ENCODE measurements at places on chromosomes 7 and 10.

DNA sequence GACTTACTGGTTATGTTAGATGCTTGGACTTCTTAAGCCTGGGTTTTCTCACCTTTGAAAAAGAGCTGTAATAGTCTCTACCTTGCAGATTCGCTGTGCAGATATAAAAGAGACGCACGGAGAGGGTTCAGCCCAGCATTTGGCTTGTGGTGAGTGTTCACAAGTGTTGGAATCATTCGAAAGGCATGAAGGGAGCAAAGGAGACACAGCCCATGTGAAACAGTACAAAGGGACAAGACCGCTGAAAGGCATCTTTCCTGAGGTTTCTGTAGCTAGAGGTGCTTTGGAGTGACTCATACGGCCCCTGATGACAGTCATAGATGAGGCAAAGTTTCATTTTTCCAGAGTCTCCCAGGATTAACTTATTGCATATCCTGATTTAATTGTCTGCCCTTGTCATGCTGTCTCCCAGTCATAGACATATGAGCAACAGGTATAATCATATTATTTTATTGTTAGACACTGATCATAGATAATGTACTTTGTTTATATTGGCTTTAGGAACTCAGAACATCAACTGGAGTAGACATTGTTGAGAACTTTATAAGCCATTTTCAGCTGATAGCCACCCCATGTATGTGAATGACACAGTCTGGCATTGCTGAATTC lies 171.1 kb downstream of the ADRA2A start:
- DNase-seq = no peak

GRCh38 chr10:111677759-111678158 lies 505.8 kb downstream of the GPAM start:
- DNase-seq = no peak

GRCh38 chr7:16055263-16055976 lies 365.9 kb downstream of the CRPPA start:
- no peak for DNase-seq

DNA sequence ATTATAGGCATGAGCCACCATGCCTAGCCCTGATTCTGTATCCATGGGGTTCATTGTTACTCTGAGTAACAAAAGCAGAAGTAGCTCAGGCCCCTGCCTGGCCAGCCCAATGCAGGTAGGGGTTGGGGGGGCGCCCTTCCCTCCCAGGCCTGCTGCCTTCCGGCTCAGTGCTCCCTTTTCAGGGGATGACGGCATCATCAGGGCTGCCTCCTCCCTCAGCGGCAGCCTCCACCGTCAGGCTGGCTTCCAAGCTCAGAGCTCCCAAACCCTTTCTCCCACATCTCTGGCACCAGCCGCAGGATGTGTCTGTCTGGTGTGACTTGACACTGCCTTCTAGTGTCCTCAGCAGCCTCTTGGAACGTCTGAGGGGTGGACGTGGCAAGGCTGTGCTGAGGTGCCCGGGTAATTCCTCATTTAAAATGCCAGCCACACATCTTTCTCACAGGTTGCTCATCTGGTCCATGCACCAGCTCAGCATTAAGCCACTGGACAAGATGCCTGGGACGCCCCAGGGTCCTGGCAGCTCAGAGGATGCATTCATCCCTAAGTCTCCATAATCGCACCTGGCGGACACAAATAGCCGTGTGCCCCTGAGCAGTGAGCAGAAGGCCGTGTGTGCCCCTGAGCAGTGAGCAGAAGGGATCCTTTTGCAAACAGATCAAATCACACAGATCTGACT lies 38.2 kb downstream of the PAPOLB start:
- DNase-seq = no peak

Data from ecto neural progenitor cell (in vitro differentiated cells).